ENCODE measurements at places on chromosomes 16 and 17.

- no peak for DNase-seq
Measured at GRCh38 chr16:29141586-29142324, 156.9 kb downstream of the LAT start.

DNA sequence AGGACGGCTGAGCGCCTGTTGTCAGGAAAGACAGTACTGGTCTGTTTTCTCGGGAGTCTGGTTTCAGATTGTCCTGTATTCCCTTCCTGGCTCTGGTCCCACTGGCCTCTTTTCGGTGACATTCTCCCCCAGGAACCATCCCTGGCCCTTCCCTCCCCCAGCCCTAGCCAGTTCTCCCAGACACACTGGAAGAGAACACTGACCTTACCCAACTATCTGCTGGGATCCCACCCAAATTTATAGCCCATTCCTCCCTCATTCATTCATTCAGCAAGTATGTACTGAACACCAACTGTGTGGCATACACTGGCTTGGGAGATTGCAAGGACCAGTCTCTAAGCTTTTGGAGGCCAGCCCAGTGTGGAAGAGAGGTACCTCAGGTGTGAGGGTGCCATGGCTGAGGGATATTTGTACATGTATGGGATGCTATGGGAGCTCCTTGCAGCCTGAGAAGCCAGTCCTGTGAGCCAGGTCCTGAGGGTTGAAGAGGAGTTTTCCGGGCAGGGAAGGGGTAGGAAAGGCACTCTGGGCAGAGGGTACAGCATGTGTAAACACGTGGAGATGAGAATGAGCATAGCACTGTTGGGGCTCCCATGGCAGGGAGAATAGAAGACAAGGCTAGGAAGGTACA is 5.2 kb downstream of the RND2 start:
- no peak for DNase-seq

DNA sequence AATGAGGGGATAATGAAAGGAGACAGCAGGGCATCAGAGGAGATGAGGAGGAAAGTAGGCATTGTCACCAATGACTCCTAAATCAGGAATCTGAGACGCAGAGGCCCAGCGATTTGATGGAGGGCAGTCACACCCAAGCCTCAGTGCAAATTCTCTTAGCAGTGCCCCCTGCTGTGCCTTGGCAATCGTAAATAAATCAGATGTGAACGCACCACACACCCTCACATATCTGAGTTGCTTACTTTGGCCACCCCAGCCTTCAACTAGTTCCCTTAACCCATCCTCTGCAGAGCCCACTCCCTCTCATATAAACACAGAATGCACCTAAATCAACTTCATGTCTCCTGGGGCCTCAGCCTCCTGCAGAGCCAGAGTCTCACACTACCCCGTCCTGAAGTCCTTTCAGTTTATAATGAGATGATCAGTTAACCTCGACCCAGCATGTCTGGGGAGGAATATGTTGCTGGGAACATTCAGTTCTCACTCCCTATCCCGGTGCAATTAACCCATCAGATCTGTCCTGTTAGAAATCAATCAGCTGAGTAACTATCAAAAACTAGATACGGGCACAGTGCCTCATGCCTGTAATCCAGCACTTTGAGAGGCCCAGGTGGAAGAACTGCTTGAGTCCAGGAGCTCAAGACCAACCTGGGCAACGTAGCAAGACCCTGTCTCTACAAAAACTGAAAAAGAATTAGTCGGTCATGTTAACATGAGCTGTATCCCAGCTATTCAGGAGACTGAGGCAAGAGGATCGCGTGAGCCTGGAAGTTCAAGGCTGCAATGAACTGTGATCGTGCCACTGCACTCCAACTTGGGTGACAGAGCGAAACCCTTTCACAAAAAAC is 78.4 kb downstream of the SLC39A11 start:
- DNase-seq = no peak

GRCh38 chr17:58277802-58278595 is 2.7 kb downstream of the MPO start:
- no peak for DNase-seq

GRCh38 chr17:39197380-39198185 is at the start of gene CACNB1:
TSS of gene CACNB1 (minus strand) at chr17:39197669. CDS start at chr17:39197495, 174 bp downstream.
- no peak for DNase-seq

- no peak for DNase-seq
Measured at GRCh38 chr17:3543453-3543852, 14.2 kb downstream of the TRPV3 start.

Measured in AML-193 (cell line).